ENCODE measurements at places on chromosomes 7 and 10.

DNA sequence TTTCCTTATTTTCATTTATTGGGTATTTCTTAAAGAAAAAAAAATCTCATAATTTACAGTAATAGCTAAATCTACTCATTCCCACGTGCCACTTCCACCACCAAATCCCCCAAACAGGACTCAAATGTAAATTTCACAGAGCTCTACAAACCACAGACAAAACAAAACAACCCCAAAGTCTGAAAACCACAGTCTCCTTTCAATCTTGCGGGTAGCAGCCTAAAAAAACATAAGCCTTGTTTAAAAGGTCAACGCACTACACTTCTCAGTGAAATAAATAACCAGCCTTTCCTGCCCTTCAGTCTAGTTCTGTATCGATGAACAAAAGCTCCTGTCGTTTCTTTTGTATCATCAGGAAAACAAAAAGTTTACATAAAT, 121.8 kb upstream of the AFAP1L2 start:
- DNase-seq, result no peak

- no peak for DNase-seq
Measured at GRCh38 chr7:31853380-31853779, 166.4 kb downstream of the PPP1R17 start.

DNA sequence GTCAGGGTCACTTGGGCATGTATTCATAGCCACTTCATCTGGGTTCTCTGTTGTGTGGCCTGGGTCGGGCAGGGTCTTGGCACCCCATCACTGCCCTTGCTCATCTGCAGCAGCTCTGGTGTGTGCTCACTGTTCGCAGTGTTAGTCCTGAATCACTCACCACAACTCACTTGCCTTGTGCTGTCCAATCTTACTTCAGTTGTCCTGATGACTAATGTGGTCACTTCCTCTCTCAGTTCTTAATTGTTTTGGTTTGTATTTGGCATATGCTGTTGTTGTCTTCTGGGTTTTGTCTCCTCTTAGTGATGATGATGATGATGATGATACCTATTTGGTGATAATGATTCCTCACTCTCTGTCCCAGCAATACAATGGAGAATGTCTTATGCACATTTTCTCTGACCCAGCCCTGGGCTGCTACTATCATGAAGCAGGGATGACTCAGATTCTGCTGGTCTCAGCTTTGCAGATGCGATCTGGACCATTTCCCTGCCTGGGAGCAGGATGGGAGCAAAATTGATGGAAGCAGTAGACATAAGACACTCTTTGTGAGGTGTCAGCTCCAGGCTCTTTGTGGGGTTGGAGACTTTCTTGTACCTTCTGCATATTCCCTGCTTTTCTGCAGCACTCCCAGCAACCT, 17.0 kb downstream of the ADRA2A start:
- DNase-seq, result no peak

- no peak for DNase-seq
Measured at GRCh38 chr10:102605712-102606111, 38.6 kb upstream of the TRIM8 start.

- no peak for DNase-seq
Measured at GRCh38 chr10:92094960-92095359, 171.4 kb downstream of the BTAF1 start.

DNA sequence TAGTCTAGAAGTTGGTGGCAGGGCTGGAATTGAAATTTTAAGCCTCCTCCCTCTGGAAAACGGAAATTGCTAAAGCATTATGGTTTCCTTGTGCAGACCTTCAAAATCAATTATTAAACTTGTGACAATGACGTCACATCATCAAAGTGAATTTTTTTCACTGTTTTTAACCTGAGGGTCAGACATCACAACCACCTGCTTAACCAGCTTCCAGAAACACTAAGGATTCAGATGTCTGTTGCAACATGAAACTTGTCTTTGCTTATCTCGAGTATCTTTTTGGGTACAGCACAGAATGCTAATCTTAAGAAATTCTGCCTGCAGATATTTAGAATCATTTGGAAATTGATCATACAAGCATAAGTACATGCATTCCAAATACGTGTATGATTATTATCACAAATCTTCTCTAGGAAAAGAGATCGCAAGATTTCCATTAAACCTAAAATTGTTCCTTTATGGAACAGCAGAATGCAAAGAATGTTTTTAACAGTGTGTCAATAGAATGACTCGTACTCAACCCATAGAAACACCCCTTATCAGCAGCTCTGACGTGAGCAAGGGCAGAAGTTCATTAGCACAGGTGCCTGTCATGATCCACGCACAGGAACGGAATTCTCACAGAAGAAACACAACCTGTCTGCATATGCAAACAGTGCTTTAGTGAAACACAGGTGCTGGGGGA, 4.1 kb upstream of the GTPBP4 start:
- no peak for DNase-seq

DNA sequence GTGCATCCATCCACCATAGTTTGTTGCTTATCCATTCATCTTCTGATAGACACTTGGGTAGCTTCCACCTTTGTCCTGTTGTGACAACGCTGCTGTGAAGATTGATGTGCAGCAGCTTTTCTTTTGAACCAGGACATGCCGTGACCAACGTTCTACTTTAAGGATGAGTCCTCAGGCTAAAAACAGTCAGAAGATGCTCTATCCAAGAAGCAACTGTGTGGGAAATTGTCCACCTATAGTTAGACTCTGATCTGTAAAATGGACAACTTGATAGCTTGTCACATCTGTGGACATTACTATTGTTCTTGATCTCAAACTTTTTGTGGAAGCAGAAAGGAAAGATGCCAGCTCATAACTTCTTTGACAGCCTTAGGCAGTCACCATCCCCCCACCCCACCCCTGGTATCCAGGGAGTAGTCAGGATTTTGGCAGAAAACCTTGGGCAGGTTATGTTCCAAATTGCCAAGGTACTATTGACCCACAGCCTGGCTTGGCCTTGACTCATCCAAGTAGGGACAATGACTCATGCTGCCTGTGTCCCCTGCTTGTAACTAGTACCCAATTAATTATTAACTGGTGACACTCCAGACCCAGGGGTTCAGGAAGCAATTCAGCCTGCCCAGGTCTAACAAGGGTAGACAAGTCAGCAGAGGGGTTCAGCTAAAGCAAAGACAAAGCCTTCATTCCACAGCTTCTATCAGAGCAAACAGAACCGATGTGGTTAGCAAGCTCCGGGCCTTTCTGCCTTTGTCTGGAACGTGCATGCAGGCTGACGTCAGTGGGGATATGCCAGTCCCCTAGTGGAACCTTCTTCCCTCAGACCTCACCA, 99.6 kb upstream of the ANLN start:
- no peak for DNase-seq

DNA sequence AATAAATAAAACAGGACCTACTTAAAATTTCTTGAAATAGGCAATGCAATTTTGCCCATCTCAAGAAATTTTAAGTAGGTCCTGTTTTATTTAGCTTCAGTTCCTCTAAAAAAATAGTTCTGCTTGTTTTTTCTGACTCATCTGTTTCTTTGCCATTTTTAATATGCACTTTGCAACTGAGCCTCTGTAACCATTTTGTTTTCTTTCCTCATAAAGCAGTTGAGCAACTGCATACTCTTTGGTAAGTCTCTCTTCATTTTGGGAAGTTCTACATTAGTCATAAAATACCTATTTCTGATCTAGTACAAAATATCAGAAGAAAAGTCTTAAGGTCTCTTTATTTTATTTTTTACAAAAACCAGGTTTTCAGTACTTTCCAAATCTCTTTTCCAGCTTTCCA, 18.0 kb downstream of the TAS2R40 start:
- no peak for DNase-seq

DNA sequence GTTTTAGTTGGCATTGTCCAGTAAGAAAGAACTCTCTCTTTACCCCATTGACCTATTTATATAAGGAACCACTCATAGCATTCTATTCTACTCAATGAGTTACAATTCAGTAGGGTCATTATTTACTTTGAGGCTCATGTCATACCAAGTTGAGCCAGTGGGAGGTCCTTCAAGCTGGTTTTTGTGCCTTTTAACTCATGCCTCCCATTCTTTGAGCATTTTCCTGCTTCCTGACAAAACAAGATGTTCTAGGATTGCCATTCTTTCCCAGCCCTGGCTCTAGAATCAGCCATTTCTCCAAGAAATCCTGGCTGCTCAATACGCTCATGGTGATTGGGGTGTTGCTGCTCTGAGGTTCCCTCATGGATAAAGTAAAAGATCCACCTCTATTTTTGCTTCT, 250.1 kb downstream of the ABCA13 start:
- no peak for DNase-seq

GRCh38 chr10:74213571-74214162, 62.6 kb downstream of the ADK start:
- peak; percentile 10 for DNase-seq

GRCh38 chr7:37942934-37943610, 22.6 kb downstream of the EPDR1 start:
- DNase-seq, result no peak

- no peak for DNase-seq
Measured at GRCh38 chr7:118590107-118590506, 365.6 kb downstream of the ANKRD7 start.

DNA sequence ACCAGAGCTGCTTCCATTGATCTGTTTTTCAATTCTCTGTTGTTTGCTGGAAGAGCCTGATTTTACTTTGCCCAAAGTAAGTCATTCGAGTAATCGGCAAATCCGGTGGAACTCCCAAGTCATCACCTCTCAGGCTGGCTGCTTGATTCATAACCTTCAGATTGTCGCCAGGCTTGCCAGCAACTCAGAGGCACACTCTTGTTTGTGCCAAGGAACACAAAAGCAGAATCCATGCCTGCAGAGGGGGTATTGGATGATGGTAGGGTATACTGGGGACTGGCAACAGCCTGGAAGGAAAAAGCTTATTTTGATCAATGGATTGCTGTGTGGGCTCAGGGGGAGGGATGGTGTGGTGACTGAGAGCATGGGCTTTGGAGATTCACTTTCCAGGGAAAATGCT, 542.4 kb downstream of the SORCS3 start:
- no peak for DNase-seq

GRCh38 chr10:131320860-131321604, 9.5 kb upstream of the TCERG1L start:
- DNase-seq, result no peak

GRCh38 chr7:14637968-14638367, 264.6 kb downstream of the DGKB start:
- DNase-seq, result no peak

DNA sequence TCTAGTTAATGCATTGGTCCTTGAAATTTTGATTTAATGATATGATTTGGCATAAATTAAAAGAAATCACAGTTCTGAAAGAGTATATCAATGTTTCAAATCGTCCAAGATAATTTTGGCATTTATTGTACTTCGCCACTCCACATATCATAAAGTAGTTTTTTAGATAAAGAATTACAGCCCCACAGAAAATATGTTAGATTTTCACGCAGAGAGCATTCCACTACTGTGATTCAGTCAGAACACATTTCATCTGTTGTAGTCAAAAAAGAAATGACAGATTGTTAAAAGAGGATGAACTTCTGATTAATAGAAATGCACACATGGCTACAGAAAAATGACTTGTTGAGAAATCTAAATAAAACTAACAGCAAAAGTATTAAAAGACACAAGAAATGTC, 1063.5 kb upstream of the LRRN3 start:
- DNase-seq, result no peak

DNA sequence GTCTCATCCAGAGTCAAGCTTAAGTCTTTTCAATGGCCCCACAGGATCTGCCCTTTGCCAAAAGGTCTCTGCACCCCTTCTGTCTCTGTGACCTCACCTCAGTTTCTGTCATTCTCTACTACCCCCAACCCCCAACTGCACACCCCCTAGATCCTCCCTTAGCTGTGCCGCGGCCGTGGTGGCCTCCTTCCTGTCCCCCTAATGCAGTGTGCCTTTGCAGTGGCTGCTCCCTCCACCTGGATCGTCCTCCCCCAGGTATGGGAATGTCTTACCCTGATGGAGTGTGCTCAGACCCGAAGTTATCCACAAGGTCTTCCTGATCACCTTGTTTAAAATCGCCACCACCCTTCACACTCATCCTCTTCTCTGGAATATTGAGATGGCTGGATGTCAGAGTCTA, 9.6 kb downstream of the FGF8 start:
- no peak for DNase-seq

- DNase-seq, result no peak
Measured at GRCh38 chr7:112262855-112263487, 56.5 kb downstream of the ZNF277 start.

DNA sequence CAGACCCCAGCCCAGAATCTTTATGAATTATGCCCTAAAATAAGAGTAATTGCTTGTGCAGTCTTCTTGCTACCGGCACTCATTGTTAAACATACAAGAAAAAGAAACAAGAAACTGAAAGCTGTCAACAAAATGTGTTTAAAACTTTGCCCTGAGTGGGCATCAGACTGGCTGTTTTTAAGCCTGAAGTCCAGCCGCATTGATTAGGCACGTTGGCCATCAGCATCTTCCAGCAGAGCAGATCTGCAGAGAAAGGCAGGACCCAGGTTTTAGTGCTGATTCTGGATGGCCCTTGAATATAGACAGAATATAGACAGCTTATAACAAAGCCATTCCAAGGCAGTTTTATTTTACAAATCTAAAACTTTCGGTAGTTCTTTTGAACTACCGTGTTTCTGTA, 102.8 kb downstream of the POLL start:
- DNase-seq, result no peak

- no peak for DNase-seq
Measured at GRCh38 chr10:68302503-68302823, 29.4 kb upstream of the HNRNPH3 start.

Data from stimulated activated CD8-positive, alpha-beta memory T cell treated with anti-CD3 and anti-CD28 coated beads, Interleukin-2, amount 100 ng/mL, for 48 hours (primary cell).